ENCODE measurements at places on chromosomes 12 and 14.
A peak's percentile ranks its signal among the peaks of the same experiment; 100 is the strongest.

DNA sequence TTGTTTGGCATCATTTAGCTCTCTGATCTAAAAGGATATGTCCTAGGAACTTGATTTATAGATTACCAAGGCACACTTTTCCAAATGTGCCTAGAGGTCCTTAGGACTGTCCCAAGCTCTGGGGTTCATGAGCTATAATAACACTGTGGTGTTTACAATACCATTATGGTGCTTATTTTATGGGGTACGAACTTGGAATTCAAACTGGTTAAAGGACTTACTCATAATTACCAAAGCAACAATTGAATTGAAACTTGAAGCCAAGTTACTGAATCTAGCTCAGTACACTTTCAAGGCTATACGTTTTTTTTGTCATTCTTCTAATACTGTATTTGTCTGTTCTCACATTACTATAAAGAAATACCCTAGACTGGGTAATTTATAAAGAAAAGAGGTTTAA lies 9.6 kb upstream of the TEP1 start:
- no peak for DNase-seq

DNA sequence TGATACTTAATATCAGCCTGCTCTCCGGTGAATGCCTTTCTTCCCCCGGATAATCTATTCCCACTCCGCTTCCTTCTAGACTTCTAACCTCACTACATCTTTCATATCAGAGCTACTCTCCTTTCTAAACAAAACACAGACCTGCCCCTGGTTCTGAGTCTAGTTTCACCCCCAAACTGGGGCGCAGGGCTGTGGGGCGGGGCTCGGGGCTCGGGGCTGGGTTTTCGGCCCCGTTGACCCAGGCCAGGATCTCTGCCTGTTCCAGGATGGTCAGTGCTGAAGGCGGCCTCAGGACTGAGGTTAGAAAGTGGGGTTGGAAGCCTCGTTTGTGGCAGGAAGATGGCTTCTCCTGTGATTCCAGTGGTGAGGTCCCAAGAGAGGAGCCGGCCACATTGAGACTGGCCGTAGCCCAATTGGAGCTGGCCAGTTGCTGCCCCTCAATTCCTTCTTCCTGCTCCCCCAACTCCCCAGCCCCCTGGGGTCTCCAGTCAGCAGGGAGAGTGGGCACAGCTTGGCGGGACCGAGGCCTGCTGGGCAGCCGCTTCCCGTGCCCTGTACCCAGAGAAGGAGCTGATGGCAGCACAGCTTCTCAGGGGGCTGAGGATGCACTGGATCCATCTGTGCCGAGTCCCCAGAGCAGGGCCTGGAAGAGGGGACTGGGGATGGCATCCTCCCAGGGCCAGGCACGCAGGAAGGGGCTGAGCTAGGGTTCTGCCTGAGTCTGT lies 52.9 kb downstream of the LRCOL1 start:
- DNase-seq = no peak

GRCh38 chr14:77120771-77121743 lies 20.5 kb downstream of the ZDHHC22 start:
- DNase-seq = no peak

DNA sequence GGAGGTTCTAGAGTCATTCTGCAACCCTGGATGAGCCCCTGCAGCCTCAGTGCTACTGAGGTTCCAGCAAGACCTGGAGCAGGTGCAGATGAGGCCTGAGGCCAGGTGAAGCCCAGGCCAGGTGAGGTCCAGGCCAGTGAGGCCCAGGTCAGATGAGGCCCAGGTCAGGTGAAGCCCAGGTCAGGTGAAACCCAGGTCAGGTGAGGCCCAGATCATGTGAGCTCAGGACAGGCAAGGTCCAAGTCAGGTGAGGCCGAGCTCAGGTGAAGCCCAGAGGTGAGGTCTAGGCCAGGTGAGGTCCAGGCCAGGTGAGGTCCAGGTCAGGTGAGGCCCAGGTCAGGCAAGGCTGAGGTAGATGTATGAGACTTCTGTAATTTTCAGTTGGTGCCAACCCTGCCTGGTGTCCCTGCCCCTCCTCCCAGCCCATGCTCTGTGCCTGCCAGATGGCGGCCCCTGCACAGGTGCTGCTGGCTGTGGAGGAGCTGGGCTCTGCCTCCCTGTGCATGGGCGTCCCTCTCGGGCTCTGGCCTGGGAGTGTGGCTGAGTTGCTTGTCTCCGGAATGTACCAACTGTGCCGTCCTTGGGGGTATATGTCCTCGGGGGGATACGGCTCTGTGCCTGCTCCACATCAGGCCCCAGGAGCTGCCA lies 388.5 kb downstream of the TMEM121 start:
- DNase-seq = no peak

DNA sequence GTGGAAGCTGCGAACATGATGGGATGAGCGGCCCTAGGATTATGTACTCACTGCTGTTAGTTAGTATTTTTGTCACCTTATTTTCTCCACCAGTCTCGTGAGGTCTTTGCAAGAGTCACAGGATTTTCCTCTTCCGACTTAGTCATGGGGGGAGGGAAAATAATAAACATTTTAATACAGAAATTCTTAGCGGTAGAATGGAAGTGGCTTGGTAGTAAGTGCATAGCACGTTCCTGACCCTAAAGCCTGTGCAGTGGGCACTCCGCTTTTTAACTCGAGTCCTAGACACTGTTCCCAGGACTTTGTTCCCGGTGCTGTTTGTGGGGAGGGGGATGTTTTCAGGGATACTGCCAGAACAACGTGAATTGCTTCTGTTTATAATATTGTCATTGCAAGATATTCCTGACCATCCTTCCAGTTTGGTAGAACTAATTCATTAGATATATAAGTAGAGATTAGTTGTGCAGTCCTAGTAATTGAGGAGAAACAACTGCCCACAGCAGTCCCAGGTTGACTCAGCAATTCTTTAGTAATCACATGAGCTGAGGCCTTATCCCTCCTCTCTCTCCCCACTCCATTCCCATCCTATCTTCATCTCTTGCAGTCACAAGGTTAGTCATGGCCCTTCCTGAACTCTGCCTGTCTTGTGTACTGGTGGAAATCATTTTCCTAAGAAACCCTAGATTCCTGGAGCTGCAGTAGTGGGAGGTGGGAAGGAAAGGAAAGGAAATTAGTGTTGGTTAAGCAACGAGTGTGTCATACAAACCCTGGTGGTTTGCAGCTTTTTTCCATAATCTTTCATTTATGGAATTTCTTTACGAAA lies 799 bp downstream of the SLC38A6 start:
- DNase-seq = no peak

GRCh38 chr12:5377997-5378592 lies 53.8 kb upstream of the NTF3 start:
- no peak for DNase-seq

DNA sequence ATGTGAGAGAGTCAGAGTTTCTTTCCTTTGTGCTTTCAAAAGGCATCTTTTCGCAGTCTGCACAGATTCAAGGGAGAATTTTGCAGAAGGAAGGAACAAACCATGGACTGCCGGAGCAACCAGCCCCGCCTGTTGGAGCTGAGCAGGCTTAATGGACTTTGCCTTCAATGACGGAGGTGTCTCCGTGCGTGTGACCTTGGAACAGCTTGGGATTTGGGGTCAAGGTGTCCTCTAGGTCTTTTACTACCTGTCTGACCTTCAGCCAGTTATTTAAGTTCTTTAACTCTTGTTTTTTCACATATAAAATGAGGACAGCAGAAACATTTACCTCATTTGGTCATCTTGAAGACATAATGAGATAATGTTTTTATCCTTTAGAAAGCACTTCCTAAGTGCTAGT lies 4.1 kb downstream of the FGF23 start:
- DNase-seq = no peak

GRCh38 chr12:79911889-79912656 lies 22.8 kb downstream of the PPP1R12A start:
- no peak for DNase-seq

- no peak for DNase-seq
Observed at GRCh38 chr12:31471051-31471450, 119.9 kb downstream of the DENND5B start.

GRCh38 chr12:86741531-86741930 lies 485.3 kb upstream of the MGAT4C start:
- DNase-seq = no peak

DNA sequence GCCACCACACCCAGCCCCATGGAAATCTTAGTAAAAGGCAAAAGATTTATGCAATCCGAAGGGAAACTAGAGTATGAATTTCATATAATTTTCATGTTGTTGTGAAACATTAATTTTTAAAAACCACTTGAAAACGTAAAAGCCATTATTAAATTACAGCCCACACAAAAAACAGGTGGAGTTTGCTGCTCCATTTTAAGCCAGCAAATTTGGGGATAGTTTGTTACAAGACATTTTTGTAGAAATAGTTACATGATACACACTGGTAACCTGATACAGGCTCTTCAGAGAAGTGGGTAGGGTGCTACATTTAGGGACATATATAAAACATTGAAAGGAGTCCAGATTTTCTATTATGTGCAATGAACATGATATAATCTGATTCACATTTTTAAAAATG lies 17.6 kb downstream of the GNPTAB start:
- no peak for DNase-seq

- no peak for DNase-seq
Observed at GRCh38 chr12:120101182-120101581, 15.4 kb downstream of the RAB35 start.

DNA sequence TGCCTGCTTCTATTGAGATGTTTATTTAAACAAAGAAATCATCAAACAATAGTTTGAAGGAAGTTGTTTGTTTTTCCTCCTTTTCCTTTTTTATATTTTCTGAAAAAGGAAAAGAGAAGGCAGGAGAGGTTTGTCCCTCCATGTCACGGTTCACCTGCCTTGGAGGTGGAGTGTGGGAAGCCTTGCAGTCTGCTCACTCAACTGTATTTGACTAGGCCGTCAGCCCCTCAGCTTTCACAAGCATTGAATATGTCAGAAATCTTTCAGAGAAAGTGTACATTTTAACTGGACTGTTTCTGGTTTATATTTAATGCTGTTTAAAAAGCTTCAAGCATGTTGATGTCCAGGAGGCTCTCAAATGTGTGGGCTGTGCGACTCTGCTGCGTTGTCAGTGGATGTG lies 370.4 kb downstream of the NPAS3 start:
- no peak for DNase-seq

- no peak for DNase-seq
Observed at GRCh38 chr12:123928274-123928865, 44.3 kb downstream of the CCDC92 start.

DNA sequence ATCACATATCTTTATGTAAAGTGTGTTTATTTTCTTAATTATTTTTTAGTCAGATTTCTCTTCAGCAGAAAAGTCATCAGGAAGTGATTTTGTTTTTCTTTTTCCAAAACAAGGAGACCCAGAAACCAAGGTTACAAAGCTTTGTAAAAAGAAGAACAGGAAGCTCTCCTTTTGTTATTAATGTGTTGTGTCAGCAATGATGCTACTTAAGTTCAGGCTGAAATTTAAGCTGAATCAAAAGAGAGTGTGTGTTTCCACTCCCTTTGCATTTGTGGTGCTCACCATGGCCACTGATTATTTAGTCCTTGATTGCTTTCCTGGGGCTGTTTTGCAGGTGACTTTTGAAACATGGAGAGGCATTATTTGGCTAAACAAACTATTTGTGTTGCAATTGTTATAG lies 155.3 kb upstream of the ATP2B1 start:
- DNase-seq = peak; percentile 54

- DNase-seq = no peak
Observed at GRCh38 chr12:131510431-131510830, 200.5 kb upstream of the SFSWAP start.

DNA sequence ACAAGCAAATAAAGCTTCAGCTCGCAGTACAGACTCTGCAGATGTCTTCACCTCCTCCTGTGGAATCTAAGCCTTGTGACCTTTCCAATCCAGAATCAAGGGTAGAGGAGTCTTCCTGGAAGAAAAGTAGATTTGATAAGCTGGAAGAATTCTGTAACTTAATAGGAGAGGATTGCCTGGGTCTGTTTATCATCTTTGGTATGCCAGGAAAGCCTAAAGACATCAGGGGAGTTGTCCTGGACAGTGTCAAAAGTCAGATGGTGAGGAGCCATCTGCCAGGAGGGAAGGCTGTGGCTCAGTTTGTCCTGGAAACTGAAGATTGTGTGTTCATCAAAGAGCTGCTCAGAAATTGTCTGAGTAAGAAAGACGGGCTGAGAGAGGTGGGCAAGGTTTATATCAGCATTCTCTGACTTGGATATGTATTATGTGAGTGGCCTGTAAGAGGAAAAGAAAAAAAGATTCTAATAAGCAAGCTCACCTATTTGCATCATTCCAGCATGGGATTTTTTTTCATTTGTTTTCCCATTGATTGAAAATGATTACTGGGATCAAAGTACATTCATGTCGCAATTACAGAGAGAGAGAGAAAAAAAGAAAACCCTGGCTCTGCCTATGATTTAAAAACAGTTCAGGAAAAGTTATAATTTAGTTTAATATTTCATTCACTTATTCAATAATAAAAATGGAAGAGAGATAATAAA lies 767 bp downstream of the REP15 start:
- DNase-seq = no peak

DNA sequence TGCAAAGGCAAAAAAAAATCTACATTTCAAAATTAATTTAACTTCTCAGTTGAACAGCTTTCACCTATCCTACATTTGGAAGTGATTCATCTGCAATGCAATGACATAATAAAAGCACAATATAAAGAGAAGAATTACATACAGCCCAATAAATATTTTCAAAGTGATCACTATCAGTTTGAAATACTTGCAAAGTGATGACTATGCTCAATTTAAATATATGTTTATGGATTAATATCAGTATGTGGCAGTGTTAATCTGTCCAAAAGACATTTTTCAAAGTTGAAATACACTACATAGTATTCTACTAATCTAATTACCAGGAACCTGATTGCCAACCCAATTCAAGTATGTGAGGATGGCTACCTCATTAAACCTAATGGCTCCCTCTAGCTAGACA lies 460.7 kb upstream of the ATXN7L3B start:
- DNase-seq = no peak

- DNase-seq = no peak
Observed at GRCh38 chr14:77083082-77083481, 15.0 kb upstream of the CIPC start.

GRCh38 chr12:55720894-55721444 lies 776 bp downstream of the RDH5 start:
- peak; percentile 98 for DNase-seq

GRCh38 chr12:50050119-50050385 lies 7.3 kb upstream of the ASIC1 start:
- DNase-seq = no peak

DNA sequence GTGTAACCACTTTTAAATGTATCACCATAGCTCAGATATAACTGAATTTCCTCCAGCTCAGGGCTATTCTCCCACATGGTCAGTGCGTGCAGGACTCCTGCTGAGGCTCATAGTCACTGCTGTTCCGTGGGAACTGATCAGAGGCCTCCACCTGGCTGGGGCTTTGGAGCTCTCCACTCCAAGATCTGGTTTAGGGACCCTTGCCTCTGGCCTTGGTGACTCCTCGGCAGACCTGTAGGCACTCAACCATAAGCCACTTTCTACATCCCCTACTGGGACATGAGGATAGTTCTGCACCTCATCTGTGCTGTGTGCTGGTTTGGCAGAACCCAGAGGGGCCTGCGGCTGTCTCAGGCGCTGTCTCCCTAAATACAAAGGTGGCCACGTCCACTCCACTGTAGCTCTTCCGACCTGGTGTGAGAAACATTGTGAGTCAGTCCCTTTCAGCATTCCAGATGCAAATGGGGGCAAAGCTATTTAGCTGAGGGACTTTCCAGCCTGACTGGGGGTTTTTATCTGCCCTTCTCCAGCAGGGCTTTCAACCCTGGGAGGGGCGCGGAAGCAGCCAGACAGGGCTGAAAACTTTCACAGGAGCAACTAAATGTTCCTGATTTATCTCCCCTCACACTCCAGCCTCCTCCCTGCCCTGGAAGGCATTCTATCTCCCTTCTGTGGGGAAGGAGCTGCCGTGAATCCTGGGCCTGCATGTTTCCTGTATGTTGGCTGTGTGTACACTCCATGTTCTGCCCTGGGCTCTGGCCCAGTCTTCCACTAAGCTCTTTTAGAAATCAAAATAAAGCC lies 218.3 kb upstream of the DAAM1 start:
- no peak for DNase-seq
